Left lung (tissue), 14 donors: ENCODE measurements at places on chromosomes 1 and 21. TPM values are rescaled to one million over a fixed set of nuclear protein-coding genes. Genes with fewer than 3 reads are reported as not detected.

Gene ASCL5
- 0.71 TPM for polyA plus RNA-seq

Gene MPZL1
- 122 TPM for polyA plus RNA-seq

Gene KISS1
- 0.38 TPM for polyA plus RNA-seq

DNA sequence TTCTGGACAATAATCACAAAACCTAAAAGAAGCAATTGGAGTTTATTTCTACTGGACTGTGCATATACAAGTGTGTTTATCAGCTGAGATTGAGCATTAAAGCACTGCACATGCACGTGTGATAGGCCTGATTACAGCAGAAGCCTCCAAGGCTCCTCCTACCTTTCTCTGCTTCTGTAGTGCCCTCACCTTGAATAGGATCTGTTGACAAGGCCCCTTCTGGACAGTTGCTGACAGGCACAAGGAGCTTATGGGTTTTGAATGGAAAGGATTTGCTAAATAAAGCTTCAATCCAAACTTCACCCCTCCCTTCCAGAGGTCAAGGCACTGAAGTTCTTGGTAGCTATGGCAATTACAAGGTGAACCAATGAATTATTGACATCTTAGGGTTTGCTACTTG is 7.9 kb upstream of the SGIP1 start:
- DNase-seq = no peak

GRCh38 chr1:27377760-27378495 is 3.3 kb upstream of the FCN3 start:
- no peak for DNase-seq

GRCh38 chr1:81410351-81410750 is 390.4 kb upstream of the ADGRL2 start:
- no peak for DNase-seq

DNA sequence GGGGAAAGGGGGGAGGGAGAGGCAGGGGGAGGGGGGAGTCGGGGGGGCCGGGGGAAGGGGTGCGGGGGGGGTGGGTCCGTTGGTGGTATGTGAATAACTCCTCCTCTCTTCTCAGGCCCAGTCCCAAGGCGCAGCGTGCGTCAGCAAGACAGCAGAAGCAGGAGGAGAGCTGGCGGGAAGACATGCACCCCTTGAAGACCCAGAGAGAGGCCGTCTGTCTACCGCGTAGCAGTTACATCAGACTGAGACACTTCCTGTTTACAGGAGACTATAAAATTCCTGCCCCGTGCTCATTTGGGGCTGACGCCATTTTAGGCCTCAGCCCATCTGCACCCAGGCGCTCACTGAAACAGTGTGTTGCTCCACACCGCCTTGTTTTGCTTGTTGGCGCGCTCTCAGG is 55.3 kb downstream of the SETD4 start:
- DNase-seq = no peak

- DNase-seq = no peak
Observed at GRCh38 chr21:41753006-41753898, 13.6 kb downstream of the RIPK4 start.
